ENCODE measurements at places on chromosomes 12 and 14. TPM values are rescaled to one million over a fixed set of nuclear protein-coding genes. Genes with fewer than 3 reads are reported as not detected.

DNA sequence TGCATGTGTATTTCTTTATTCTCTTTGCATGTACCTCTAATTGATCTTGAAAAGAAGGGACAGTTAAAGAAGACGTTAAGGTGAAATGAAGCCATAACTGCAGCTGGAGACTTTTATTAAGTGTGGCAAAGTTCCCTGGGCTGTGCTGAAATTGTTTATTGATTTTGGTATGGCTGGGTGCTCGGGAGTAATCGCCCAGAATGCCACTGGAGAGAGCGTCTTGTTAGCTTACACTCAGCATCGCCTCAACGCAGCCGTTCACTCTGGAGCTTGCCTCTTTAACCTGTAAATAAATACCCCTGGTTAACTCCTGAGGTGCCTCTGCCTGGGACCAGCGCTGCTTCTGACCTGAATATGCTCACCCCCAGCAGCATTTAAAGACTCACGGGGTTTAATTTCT is 98.6 kb downstream of the GPATCH2L start:
- DNase-seq = no peak

DNA sequence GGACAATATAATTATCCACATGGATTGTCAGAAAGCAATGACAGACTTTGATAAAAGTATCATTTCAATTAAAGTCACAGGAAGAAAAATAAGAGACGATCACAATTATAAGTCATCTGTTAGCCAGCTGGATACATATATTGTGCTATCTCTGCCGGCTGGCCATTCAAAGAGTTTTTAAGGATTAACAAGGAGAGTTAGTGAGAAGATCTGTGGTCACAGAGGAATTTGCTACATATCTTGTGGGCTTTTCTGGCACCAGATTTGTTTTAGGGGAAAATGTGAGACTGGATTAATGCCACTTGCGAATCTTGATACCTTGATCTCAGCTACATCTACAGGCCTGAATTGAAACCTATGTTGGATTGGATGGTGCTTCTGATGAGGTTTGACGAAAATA is 90.9 kb upstream of the MANSC4 start:
- DNase-seq = no peak

GRCh38 chr14:37196604-37197420 is 925 bp upstream of the MIPOL1 start:
- no peak for DNase-seq

DNA sequence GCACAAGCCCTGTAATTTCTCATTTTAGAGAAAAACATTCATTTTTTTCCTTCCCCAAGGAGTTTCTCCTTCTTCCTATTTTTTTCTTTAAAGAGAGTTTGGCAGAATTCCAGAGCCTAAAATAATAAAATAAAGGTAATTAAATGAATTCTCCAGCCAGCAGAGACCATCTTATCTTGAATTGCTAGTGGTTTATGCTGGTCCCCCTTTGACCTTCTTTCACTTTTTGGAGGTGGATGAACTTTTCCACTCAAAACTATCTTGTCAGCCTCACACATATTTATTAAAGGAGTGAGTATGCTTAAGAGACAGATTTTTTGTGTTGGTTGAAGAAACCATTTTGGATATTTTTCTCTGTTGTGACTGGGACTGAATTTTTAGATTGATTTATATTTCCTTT is 47.6 kb downstream of the ADIPOR2 start:
- DNase-seq = peak; percentile 53

DNA sequence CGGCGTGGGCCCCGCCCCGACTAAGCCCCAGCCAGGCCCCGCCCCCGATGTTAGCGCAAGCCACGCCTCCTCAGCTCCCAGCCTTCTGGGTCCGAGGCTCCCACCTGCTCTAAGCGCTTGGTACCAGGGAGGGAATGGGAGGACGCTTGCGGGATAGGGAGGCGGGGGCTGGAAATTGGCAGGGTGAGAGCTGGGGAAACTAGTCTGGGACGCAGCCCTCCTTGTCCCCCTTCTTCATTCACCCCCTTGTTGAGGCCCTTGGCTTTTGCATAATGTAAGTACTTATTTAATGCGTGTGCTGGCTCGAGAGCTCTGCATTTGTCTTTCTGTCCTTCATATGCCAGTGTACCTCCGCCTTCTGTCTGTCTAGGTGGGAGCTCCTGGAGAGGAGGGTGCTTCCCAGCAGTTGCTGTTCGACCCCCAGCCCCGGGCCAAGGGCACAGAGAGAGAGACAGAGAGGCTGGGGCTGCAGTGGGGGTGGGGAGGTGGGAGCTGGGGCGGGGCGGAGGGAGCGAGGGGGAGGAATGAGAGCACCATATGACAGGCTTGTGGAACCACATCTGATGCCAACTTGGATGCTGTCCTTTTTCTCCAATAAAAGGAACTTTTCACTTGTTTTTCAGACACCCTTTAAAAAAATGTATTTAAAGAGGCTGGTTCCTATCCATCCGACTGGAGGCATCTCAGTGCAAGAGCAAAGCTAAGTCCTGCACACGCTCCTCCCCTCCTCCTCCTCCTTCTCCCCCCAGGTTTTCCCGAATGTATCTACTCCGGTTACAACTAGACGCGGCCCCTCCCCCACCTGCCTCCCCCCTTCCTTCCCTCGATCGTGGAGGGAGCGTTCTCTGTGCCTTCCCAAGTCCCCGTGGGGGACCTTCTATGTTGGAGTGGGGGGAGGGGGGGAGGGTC is 25.6 kb upstream of the MAP1LC3B2 start:
- peak; percentile 91 for DNase-seq

The LRRC10 gene
- total RNA-seq = not detected

The ACOT4 gene
- 4.2 TPM for total RNA-seq

The NANOG gene
- total RNA-seq = 0.23 TPM
